ENCODE measurements at places on chromosomes 4 and X.

- no peaks in the 10 kb centered on the region for H3K4me1 ChIP-seq
- no peak for DNase-seq
- H3K27me3 ChIP-seq, result no peaks in the 10 kb centered on the region
- no peaks in the 10 kb centered on the region for H3K36me3 ChIP-seq
- no peak overlapping the region for H3K27ac ChIP-seq
Observed at GRCh38 chr4:138200236-138200590, 41.9 kb downstream of the SLC7A11 start.

- H3K4me1 ChIP-seq, result no peaks in the 10 kb centered on the region
- H3K4me3 ChIP-seq, result no peak overlapping the region
- no peak overlapping the region for H3K27ac ChIP-seq
- H3K27me3 ChIP-seq, result no peaks in the 10 kb centered on the region
- DNase-seq, result no peak
- no peaks in the 10 kb centered on the region for H3K36me3 ChIP-seq
Observed at GRCh38 chr4:61493041-61493440, 292.9 kb downstream of the ADGRL3 start.

DNA sequence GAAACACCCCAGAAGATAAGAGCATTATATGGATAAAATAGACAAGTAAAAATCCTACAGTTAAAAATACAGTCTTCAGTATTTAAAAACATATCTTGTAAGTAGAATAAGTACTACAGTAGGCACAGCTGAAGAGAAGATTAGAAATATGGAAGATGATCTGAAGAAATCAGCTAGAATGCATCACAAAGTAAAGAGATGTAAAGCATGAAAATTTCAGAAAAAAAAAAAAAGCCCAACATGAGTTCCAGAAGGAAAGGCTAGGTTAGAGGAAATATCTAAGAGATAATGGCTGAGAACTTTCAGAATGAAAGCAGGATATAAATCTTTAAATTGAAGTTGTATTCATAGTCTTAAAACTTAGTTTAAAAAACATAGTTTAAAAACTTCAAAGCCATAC is 21.0 kb downstream of the EPGN start:
- no peaks in the 10 kb centered on the region for H3K4me1 ChIP-seq
- H3K4me3 ChIP-seq, result no peak overlapping the region
- H3K27me3 ChIP-seq, result no peaks in the 10 kb centered on the region
- H3K27ac ChIP-seq, result no peak overlapping the region
- no peak for DNase-seq

DNA sequence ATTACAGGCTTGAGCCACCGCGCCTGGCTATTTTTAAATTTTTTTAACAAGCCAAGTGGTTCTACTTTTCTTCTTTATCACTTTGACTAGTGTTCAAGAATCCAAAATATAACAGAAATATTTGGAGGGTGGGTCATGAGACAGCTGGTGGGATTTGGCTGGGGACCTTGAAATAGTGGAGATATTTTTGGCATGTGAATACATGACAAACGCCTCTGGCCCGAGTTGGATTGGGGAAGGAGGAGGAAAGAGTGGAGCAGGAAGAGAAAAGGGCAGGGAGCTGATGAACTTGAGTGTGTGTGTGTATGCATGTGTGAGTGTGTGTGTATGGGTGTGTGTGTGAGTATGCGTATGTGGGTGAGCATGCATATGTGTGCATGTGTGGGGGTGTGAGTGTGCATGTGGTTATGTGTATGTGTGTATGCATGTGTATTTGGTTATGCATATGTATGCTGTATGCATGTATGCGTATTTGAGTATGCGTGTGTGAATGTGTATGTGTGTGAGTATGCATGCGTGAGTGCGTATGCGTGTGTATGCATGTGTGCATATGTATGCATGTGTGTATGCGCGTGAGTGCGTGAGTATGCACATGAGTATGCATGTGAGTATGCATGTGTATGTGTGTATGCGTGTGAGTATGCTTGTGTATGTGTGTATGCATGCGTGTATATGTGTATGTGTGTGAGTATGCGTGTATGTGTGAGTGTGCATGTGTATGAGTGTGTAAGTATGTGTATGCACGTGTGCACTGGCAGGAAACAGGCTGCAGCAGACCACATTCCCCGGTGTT is 49.6 kb downstream of the JADE1 start:
- no peaks in the 10 kb centered on the region for H3K27me3 ChIP-seq
- H3K36me3 ChIP-seq, result peaks cover 54% of the 10 kb centered on the region
- no peak overlapping the region for H3K4me3 ChIP-seq
- peaks cover 10% of the 10 kb centered on the region for H3K4me1 ChIP-seq
- peak overlapping the region; percentile 31 for H3K27ac ChIP-seq

DNA sequence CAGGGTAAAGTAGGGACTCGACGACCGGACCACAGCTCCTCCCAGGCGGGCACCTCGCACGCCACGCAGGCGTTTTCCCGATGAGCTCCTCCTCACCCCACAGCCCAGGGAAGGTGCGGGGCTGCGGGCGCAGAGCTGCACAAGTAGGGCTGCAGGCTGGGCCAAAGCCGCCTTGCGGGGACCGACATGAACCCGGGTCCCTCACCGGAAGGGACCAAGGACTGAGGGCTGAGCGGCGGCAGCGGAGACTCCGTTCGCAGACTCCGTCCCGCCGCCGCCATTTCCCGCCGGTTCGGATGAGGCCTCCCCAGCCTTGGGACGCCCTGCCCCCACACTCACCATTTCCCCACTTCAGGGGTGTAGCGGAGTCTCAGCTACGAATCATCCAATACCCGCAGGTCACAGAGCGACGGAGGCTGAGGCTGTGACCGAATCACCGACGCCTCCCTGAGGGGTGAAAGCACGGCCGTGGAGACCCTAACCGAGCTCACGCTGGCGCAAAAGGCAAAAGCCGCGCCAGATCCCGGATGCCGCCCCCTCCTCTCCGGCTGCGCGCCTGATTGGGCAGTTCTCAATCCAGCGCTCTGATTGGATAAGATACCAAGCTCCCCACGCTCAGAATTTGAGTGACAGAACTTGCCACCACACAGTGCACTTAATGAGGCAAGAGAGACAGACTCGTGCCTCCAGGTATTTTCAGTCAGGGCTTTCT is at the start of gene ZNF732:
TSS of gene ZNF732 (minus strand) at position 506 of the 712 bp plus-strand sequence. CDS start at position 342, 164 bp downstream.
- no peaks in the 10 kb centered on the region for H3K36me3 ChIP-seq
- no peaks in the 10 kb centered on the region for H3K4me1 ChIP-seq
- peak within 1 kb of the TSS; percentile 65 for H3K4me3 ChIP-seq
- H3K27ac ChIP-seq, result no peak within 1 kb of the TSS

DNA sequence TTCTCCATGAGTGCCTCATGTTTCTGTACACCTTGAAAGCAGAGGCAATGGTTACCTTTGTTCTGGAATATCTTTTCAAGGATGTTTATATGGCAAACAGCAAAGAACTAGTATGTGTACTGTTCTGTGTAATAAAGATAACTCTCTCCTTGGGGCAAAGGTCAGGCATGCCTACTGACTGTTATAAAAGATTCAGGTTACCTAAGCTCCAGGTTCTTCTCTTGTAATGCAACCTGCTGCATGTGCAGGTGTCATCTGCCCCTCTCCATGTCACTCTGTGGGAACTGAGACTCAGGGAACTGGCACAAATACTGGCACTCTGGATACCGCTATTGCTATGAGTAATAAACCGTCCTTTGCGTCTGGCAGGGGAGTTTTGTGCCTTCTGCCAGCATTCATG is 5.4 kb upstream of the TRPC3 start:
- no peak overlapping the region for H3K4me3 ChIP-seq
- no peaks in the 10 kb centered on the region for H3K36me3 ChIP-seq
- H3K4me1 ChIP-seq, result no peaks in the 10 kb centered on the region

- peaks cover 11% of the 10 kb centered on the region for H3K36me3 ChIP-seq
- H3K4me1 ChIP-seq, result peaks cover 3% of the 10 kb centered on the region
- H3K4me3 ChIP-seq, result no peak overlapping the region
- DNase-seq, result no peak
Observed at GRCh38 chrX:119784747-119785446, 6.5 kb downstream of the RPL39 start.

DNA sequence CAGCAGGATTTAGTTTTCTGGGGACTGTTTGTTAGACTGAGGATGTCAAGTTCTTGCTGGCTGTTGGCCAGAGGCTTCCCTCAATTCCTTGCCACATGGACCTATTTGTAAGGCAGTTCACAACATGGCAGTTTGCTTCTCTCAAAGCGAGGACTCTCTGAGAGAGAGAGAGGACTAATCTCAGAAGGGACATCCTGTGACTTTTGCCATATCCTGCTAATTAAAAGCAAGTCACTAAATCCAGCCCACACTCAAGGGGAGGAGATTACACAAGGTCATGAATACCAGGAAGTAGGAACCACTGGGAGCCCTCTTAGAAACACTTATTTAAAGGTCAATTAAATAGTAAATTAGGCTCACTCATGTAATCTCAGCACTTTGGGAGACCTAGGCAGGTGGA is 38.2 kb downstream of the PPP1R2C start:
- H3K27me3 ChIP-seq, result no peaks in the 10 kb centered on the region
- DNase-seq, result no peak
- no peaks in the 10 kb centered on the region for H3K4me1 ChIP-seq
- no peaks in the 10 kb centered on the region for H3K36me3 ChIP-seq
- no peak overlapping the region for H3K4me3 ChIP-seq

- H3K27me3 ChIP-seq, result no peaks in the 10 kb centered on the region
- H3K4me3 ChIP-seq, result no peak overlapping the region
- no peak for DNase-seq
Observed at GRCh38 chr4:183855323-183856190, 49.5 kb upstream of the STOX2 start.

DNA sequence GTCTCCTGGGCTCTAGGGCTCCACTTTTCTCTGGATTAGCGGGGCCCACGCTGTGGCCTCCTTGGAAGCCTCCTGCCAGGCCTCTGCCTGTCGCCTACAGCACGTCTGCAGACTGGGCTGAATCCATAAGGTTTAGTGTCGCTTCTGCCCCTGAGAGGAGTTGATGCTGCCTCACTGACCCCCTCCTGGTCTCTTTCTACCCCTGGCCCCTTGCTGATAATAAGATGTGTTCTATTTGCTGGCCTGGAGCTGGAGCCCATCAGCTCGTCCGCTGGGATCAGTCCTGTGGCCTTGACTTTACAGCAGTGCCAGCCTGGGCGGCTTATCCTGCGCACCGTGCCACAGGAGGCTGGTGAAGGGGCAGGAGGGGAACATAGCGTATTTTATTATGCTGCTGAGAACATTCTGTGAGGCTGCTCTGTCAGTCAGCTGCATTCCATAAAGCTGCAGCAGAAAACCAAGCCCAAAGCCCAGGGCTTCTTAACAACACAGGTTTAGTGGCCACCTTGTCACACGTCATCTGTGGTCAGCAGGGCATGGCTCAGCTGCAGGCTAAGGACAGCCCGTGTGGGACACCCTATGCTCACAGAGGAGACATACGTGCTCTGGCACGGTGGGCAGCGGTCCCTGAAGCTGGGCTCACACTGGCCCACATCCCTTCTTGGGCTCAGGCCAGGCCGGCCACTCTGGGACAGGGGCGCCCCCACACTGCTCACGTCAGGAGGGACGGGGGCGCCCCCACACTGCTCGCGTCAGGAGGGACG is 29.3 kb upstream of the HGFAC start:
- no peak overlapping the region for H3K4me3 ChIP-seq
- no peak overlapping the region for H3K27ac ChIP-seq
- no peak for DNase-seq
- no peaks in the 10 kb centered on the region for H3K4me1 ChIP-seq
- H3K27me3 ChIP-seq, result no peaks in the 10 kb centered on the region

- peaks cover 11% of the 10 kb centered on the region for H3K4me1 ChIP-seq
- H3K36me3 ChIP-seq, result no peaks in the 10 kb centered on the region
- no peak for DNase-seq
- no peaks in the 10 kb centered on the region for H3K27me3 ChIP-seq
- H3K4me3 ChIP-seq, result no peak overlapping the region
Observed at GRCh38 chr4:78553529-78554060, 2.0 kb downstream of the ANXA3 start.

DNA sequence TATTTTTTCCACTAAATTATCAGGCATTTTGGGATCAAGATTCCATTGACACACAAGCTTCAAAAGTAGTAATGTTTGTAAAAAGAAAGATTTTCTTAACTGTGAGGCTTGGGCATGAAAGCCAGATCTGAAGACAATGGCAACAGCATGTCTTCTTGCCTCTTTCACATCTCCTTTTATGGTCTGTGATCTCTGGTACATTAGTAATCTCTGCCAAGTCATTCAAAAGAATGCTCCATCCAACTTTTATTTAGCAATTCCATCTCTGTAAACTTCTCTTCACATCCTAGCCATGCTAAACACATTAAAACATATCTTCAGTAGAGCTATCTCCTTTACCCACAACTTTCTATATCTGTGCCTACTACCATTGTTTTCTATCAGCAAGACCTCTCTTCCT is 465.4 kb downstream of the FAT4 start:
- H3K27ac ChIP-seq, result no peak overlapping the region
- no peaks in the 10 kb centered on the region for H3K4me1 ChIP-seq
- no peak for DNase-seq
- H3K27me3 ChIP-seq, result no peaks in the 10 kb centered on the region

DNA sequence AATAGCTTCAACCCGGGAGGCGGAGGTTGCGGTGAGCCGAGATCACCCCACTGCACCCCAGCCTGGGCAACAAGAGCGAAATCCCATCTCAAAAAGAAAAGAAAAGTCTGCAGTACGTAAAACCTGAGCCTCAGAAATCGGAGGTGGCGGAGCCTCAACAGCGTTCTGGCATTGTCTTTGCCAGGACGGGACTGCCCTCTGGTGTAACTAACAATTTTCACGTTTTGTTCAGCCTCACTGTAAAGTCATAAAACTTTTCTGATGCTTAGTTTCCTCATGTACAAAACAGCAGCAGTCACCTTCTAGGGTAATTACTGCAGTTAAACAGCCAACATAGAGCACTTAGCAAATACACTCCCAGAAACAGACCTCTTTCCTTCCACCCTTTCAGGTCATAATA is 121.7 kb downstream of the RBM47 start:
- no peak overlapping the region for H3K4me3 ChIP-seq
- no peaks in the 10 kb centered on the region for H3K4me1 ChIP-seq
- H3K27me3 ChIP-seq, result no peaks in the 10 kb centered on the region

GRCh38 chr4:169210504-169211118 is 60.1 kb downstream of the SH3RF1 start:
- peaks cover 3% of the 10 kb centered on the region for H3K4me1 ChIP-seq
- H3K36me3 ChIP-seq, result no peaks in the 10 kb centered on the region
- no peak overlapping the region for H3K27ac ChIP-seq
- DNase-seq, result no peak
- H3K4me3 ChIP-seq, result no peak overlapping the region
- no peaks in the 10 kb centered on the region for H3K27me3 ChIP-seq

DNA sequence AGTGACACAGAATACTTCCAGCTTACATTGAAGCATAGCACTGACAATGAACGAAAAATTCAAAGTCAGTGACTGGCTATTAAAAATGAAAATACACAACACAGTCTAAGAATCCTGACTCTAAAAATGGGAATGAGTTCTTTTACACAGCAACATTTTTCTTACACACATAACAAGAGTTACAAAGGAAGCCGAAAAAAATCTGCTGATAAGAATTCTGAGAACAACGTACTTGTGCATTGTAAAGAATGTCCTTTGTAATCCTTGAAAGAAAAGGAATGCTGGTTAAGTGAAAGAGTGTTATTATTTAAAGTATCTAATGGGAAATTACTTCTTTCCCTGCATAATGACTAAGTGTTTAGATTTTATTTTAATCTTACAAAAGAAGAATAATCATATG is 199.4 kb downstream of the PRDM5 start:
- no peak for DNase-seq
- no peak overlapping the region for H3K27ac ChIP-seq
- no peaks in the 10 kb centered on the region for H3K4me1 ChIP-seq
- no peak overlapping the region for H3K4me3 ChIP-seq
- H3K27me3 ChIP-seq, result no peaks in the 10 kb centered on the region

- H3K4me1 ChIP-seq, result no peaks in the 10 kb centered on the region
- H3K27me3 ChIP-seq, result no peaks in the 10 kb centered on the region
- DNase-seq, result no peak
- no peak overlapping the region for H3K4me3 ChIP-seq
Observed at GRCh38 chr4:175405961-175406360, 406.1 kb downstream of the GPM6A start.

Measured in thoracic aorta (tissue), 2 donors.